ENCODE measurements at places on chromosomes 7 and 10.

DNA sequence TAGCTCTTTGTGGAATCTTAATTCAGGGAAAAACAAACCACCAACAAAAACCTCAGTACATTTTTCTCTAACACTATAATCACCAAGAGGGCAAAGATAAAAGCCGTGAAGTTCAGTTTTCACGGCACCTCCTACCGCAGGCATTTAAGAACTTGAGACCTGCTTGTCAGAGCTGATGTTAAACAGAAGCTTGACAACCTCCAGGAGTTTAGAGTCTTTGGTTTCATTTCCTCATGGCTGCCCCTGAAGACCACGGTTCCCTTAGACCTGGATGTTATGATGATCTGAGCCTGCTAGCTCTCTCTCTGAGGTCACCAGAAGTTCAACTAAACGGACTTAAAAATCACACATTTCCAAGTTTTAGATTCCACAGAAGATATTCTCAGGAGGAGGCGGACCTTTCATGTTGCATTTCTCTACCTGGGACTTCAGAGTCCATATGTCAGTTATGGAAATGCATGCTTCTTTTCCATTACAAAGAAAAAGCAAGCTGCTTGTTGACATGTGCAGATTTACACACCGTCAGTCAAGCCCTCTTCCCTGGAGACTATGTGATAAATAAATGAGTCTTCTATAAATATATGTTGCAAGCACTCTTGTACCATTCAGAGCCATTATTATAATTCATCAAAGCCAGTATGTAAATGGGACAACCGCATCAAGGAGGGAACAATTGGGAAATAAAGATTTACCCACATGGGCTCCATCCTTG lies 258.0 kb downstream of the GFRA1 start:
- DNase-seq, result no peak

GRCh38 chr7:22278660-22279059 lies 78.3 kb downstream of the RAPGEF5 start:
- DNase-seq, result no peak

DNA sequence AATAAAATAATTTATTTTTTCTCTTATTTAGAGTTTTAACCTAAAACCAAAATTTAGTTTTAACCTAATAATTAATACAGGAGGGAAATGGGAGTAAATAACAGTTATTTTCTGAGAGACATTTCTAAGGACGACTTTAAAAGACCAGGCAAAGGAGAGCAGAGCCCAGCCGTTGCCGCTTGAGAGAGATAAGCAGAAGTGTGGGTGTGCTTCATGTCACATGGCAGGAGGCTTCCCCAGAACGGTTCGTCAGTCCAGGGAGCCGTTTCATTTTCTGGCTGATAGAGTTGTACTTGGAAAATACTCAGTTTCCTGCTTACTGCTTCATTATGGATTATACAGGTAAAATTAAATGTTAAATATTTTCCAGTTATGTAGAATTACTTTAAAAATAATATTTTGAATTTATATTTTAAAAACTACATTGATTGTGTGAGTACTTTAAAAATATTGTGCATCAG lies 61.4 kb downstream of the ST7 start:
- no peak for DNase-seq

GRCh38 chr7:86825264-86825663 lies 181.6 kb downstream of the GRM3 start:
- DNase-seq, result no peak

DNA sequence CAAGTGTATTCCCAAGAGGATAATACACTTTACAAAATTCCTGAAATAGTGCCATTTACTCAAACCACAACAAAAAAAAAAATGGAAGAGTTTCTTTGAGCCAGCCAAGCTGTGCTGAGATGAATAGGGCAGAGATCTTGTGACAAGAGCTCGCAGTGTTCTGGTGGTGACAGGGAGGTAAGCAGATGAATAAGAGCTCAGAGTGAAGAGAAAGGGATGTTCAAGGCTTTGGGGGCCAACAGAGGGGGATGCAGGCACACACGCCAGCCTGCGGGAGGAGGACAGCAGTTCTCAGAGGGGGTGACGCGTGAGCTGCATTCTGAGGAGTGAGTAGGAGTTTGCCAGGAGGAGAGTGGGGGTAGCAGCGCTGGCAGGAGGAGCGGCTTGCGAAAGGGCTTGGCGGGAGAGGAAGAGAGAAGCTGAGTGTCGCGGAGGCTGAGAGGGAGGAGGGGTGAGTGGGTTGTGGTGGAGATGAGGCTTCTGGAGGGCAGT lies 194.4 kb upstream of the IMMP2L start:
- no peak for DNase-seq

DNA sequence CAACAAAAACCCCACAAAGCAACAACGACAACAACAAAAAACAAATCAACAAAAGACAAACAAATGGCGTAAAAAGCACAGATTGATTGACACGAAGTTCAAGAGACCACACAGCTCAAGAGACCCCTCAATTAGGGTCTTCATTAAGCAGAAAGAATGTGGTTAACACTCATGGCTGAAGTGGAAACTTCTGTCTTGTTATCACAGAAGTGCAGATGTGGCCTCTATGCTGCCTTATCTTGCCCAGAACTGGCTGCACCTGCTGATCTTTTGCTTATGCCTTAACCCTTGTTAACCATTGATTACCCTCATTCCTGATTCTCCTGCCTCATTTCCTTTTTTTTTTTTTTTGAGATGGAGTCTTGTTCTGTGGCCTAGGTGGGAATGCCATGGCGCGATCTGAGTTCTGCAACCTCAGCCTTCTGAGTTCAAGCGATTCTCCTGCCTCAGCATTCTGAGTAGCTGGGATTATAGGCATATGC lies 3.5 kb upstream of the DAGLB start:
- DNase-seq, result no peak

DNA sequence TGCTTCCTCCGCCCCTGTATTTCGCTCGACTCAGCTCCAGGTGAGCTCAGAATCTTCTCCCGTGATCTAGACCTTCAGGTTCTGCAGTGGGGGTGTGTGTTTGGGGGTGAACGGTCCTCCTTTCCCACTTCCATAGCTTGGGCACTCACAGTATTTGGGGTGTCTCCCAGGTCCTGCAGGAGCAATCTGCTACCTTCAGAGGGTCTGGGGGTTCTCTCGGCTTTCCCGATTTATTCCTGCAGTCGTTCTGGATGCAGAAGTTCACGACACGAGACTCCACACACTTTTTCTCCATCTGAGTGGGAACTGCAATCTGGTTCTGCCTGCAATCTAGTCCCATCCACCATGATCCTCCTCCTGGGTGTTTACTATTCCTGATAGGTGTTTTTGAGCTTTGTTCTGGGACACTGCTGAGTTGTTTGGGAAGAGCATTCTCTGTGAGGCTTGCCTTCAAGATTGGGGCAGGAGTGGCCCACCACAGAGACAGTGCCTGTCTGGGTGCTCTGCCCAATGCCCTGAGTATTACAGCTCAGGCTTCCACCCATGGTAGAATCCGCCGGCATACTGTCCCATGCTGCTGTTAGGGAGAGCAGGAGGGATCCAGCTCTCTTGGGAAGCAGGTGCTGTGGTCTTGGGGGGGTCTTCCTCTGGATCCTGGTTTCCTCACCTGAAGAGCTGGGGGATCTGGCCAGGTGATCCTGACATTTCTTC lies 29.8 kb downstream of the JAKMIP3 start:
- DNase-seq, result no peak

GRCh38 chr7:123747620-123748141 lies 1.1 kb downstream of the WASL start:
- no peak for DNase-seq

DNA sequence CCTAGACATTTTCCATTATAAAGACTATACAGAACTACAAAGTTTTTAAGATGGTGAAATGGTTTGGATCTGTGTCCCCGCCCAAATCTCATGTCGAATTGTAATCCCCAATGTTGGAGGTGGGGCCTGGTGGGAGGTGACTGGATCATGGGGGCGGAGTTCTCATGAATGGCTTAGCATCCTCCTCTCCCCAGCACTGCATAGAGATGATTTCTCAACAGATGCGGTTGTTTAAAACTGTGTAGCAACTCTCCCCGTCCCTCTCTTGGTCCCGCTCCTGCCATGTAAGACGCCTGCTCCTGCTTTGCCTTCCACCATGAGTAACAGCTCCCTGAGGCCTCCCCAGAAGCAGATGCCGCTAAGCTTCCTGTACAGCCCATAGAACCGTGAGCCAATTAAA lies 1.6 kb downstream of the FAM133B start:
- DNase-seq, result no peak

- DNase-seq, result no peak
These were observed 107.5 kb upstream of the KIF5B start for GRCh38 chr10:32163762-32164148.

GRCh38 chr10:9450801-9451200 lies 1396.3 kb downstream of the GATA3 start:
- no peak for DNase-seq

DNA sequence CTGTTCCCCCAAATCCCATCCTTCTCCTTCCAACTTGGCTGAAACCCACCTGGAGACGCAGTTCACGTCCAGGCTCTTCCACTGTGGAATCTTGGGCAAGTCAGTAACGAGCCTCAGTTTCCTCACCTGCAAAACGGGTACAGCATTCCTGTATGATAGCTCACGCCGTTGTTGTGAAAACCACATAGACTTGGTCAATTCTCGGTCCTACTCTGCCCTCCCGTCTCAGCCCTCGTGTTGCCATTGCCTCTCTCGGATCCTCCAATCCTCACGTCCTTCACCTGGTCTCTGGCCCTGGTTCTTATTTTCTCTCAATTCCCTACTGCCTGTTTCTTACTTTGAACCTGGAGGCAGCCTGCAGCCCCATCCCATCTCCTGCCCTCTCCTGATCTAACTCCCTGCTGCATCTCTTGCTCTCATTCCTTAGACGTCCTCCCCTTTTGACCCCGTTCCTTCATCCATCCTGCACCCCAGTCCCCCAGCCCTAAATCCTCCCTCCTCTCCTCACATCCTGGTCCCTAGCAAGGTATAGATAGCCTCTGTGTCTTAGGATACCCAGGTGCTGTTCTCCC lies 2.0 kb upstream of the MUC12 start:
- no peak for DNase-seq
